ENCODE measurements at places on chromosomes 1 and 21.

DNA sequence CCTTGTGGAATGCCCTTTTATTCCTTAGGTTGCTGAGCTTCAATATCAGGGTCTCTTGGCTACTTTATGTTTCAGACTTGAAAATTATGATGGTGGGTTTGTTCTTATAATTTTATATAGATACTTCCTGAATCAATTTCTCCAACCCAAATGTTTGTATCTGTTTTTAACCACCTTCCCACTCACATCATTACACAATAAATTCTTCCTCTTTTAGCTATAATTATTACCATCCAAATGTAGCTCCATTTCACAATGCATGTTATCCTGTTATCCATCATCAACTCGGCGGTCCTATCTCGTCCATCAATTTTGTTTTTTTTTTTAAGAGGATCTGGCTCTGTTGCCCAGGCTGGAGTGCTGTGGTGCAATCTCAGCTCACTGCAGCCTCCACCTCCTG, 357.6 kb upstream of the ZP4 start:
- no peak for DNase-seq

- DNase-seq, result peak; percentile 74
These were observed 16.1 kb downstream of the TNFRSF8 start for GRCh38 chr1:12078938-12079861.

DNA sequence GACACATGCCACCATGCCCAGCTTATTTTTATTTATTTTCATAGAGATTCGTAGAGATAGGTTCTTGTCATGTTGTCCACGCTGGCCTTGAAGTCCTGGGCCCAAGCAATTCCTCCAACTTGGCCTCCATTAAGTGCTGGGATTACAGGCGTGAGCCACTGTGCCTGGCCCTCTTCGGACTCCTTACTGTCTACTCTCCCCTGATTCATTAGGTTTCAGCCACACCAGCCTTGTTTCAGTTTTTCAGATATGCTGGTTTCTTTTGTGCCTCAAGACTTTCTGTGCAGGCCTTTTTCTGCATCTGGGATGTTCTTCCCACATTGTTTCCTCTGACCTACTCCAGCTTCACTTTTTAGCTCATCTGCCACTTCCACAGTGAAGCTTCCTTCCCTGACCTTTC, 85.4 kb downstream of the CACNA1E start:
- DNase-seq, result no peak

GRCh38 chr21:16407403-16408240, 677.8 kb downstream of the USP25 start:
- DNase-seq, result no peak

- DNase-seq, result peak; percentile 86
These were observed 36.9 kb downstream of the UMODL1 start for GRCh38 chr21:42107881-42108553.

GRCh38 chr1:231512147-231512698, 16.2 kb upstream of the TSNAX start:
- DNase-seq, result peak; percentile 11

- no peak for DNase-seq
These were observed 2.9 kb upstream of the PIGV start for GRCh38 chr1:26784886-26785285.

DNA sequence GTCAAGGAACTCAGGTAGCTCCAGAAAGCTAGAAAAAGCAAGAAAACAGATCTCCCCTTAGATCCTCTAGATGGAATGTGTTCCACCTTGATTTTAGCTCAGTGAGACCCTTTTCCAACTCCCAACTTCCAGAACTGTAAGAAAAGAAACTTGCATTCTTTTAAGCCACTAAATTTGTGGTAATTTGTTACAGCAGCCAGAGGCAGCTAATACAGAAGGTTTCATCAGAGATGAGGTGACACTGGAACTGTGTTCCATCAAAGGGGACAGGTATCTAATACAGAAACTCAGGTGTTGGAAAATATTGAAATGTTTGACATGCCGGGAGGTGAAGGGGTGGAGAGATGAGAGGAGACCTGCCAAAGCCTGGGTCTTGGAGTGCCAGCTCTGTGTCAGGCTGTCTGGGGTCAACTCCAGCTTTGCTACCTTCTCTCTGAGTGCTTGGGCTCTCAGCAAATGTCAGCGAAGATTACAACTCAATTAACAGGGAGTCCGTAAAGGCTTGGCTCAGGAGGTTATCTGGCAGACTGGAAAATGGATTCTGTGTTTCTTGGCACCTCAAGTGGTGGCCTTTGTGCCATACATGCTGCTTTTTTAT, 71.3 kb downstream of the PLPP3 start:
- no peak for DNase-seq

- no peak for DNase-seq
These were observed 2.4 kb downstream of the TUT4 start for GRCh38 chr1:52550447-52550846.

DNA sequence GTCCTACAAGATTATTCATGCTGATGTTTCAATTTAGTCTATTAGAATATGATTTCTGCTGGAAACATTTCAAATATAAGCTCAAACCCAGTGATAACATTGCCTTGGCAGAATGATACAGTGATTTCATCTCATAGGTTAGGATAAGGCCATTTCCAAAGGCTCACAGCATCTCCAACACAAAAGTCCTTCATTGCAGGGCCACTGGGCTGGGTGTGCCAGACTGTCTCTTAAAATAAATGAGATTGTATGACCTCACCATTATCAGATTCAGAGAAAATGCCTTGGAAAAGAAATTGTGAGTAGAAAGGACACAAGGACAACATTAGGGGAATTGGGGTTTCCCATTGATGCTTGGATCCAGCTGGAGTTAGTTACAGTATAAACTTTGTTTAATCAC, 30.4 kb downstream of the NGF start:
- no peak for DNase-seq

DNA sequence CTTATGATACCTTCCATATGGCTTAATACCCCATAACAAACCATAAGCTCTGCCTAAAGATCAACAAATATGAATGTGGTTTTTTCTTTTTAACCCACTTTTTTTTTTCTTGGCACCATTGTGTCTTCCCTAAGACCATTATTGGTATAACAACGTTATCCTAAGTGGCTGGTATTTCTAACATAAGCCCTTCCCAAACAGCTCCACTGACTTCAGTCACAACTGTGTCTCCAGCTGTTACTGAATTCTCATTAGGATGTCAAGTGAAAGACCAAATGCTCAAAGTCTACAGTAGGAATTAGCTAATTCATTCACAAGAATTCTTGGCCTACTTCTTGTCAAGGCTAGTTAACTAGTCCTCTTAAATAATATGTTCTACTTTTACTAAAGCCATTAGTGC, 4.2 kb upstream of the RXRG start:
- DNase-seq, result no peak

GRCh38 chr21:40053007-40053406, 185.8 kb downstream of the PCP4 start:
- no peak for DNase-seq

GRCh38 chr1:191752342-191752741, 405.9 kb upstream of the RGS18 start:
- DNase-seq, result no peak

DNA sequence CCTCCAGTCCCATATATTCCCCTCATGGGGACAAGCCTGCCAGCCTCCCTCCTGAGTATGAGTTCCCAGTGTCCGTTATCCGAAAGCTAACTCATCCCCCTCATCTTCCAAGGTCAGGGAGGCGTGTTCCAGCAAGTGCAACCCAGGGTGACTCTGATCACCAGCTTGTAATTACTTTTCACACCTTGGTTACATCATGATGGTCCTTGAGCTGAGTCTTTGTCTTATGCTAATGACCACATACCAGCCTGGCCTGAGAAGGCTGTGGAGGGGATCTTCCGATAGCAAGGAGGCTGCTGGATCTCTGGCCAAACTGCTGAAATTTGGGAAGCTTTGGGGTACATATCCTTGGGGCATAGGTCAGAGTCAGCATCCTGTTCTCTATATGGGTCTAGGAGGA, 99.6 kb downstream of the DDX20 start:
- DNase-seq, result no peak

DNA sequence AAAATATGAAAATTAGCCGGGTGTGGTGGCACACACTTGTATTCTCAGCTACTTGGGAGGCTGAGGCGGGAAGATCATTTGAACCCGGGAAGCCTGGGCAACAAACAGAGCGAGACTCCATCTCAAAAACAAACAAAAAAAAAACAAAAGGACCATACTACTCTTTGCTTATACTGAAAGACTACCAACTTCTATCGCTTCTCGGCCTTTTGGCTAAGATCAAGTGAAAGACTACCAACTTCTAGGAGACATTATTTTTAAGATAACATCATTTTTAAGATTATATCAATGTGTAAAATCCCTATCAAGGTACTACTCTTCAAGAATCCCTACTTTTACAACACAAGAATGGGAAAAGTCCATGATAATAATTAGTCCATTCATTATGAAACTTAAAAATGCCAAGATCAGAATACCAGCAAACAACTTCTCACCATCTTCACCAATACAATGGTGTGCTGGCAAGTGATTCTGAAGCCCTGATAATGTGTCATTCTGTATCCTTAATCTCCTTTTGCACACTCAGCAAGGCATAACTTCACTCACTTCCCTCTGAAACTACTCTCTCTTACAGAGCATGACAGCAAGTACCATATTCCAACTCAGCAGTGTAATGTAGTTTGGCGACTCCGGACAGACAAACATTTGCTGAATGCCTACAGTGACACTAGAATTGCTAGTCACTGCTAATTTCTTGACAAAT, 1.7 kb downstream of the PTP4A2 start:
- no peak for DNase-seq

DNA sequence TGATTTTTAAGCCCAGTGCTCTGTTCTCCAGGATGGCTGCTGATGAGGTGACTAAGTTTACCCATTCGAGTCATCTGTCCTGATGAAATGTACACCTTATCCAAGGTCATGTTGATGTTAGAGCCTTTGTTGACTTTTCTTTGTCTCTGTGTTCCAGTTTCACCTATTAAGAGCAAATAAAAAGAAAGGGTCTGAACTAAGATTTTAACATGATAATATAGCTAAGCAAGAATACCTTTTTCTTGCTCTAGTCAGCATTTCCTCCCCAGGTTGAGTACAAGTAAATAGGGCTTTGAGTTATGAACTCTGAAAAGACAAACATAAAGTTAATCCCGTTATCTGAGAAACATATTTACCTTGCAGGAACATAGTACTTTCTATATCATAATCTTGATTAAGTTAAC, 52.1 kb upstream of the GPR88 start:
- no peak for DNase-seq

DNA sequence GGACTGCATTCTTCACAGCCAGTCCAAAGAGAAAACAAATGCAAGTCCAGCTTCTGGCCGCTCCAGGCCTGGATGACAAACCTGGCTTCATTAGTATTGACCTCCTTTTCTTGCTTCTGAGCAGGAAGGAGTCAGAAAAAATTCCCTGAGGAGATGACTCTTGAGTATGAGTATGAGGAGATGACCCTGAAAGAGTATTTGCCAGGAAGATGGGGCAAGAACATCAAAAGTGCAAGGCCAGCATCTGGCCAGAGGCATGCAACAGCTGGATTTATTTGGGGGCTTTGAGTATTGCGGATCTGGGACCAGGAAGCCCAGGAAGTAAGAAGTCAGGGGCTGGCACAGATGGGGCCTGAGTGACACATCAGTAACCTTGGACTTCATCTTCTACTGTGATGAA, 113.9 kb downstream of the GLIS1 start:
- peak; percentile 60 for DNase-seq

DNA sequence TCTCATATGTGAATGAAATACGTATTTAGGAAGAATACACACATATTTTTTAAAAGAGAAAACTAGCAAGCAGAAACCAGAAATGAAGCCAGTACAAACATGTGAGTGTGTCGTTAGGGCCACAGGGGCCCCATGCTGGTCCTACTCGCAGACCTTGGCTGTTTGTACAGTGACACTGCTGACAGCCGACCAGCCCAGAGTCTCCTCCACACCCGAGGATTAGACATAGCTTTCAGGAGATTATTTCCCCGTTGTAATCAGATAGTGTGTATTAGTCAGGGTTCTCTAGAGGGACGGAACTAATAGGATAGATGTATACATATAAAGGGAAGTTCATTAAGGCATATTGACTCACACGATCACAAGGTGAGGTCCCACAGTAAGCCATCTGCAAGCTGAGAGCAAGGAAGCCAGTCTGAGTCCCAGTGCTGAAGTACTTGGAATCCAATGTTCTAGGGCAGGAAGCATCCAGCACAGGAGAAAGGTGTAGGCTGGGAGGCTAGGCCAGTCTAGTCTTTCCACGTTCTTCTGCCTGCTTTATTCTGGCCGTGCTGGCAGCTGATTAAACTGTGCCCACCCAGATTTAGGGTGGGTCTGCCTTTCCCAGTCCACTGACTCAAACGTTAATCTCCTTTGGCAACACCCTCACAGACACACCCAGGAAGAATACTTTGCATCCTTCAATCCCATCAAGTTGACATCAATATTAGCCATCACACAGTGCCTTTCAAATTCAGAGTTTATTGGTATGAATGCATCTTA, 51.2 kb downstream of the DIP2A start:
- peak; percentile 72 for DNase-seq

GRCh38 chr1:175394739-175395138, 202.2 kb upstream of the KIAA0040 start:
- DNase-seq, result no peak

DNA sequence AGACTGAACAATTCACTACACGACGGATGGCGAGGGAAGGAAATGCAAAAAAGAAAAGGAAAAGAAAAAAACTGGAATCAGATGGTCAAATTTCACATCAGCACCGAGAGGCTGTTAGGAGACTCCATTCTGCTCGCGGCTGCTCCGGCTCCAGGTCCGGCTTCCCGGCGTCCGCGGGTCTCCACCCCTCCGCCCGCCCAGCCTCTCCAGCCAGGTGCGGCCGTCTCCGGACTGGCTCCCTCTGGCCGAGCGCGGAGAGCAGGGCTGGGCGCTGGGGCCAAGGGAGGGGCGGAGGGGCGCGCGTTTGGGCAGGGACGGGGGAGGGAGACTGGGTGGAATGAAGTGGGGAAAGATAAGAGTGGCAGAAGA, 332 bp downstream of the KCNJ6 start:
- DNase-seq, result no peak

DNA sequence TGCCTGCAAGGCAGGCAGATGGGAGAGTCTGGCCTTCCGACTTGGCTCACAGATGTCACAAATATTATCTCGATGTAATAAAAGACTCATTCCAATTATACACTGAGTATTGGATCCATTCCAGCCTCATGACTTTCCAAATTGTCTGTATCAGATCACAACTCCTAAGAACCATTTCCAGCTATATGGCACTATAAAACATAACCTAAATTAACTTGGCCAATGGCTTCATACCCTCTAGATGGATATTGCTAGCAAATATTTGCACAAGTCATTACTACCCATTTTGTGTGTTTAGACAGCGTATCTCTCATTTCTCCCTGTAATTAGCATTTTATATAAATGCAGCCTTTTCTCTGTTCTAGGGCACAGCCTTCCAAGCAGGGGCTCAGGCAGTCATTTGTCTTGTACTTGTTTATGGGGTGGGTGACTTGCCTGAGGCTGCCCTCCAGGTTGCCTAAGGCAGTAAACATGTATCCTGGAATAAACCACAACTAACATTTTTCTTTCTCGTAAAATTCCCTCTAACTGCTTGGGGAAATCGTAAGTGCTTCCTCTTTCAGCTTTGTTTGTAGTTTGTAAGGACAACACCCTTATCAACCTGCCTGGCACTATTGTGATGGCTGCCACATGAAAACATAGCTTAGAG, 70.6 kb upstream of the KCNJ6 start:
- DNase-seq, result no peak
